T-helper 2 cell (primary cell): ENCODE measurements at places on chromosomes 5 and 9.

DNA sequence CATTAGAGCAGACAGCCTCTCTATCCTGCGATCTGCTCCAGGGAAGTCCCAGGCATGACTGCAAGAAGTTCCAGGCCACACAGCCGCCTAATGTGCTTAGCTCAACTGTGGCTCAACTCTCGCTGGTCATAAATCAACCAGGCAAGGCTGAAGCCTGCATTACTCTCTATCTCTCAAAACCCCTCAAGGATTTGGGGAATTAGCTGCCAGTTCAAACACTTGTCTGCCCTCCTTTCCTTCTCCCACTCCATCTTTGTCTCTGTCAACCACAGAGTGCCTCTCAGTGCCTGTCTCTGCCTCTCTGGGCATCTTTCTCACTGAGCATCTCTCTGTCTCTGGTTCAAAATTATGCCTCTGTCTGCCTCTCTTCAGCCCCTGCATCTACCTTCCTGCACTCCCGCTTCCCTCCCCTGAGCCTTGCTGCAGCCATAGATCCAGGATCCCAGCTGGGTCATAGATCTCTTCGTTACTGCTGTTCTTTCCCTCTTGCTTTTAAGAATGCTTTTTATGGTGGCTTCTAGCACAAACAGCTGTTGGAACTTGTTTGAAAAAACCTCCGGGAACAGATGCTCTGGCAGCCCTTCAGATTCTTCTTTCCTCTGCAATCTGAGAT is 27.9 kb upstream of the GALNT10 start:
- no peak for DNase-seq

GRCh38 chr9:115665519-115665918 is 488.1 kb upstream of the PAPPA start:
- DNase-seq: no peak

DNA sequence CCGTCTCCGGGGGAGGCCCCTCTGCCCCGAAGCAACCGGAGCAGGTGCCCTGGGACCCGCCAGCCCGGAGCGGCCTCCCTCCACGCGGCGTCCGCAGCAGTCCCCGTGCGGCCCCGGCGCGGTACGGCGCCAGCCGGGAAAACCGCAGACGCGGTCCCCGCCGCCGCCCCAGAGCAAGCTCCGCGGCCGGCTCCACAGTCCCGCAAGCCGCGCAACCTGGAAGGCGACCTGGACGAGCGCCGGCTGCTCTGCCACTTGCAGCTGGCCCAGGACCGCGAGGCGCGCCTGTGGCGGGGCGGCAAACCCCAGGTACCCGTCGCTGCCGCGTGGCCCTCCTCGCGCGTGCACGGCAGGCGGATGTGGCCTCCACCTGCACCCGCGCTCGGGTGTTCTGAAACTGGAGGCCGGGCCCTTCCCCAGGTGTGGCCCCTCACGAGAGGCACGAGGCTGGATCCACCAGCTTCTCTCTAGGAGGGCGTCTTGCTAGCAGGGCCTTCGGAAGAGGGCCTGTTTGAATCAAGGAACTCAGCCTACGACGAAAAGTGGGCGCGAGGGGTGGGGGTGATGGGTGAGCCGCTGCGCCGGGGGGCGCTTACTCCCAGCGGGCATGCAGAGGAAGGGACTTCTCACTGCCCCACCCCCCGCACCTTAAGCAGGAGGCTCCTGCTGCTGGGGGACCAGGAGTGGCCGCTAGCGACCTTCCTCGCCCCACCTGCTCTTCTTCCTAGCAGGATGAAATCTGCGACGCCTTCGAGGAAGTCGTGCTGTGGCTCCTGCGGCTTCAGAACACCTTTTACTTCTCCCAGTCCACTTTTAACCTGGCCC is 602 bp downstream of the CCNI2 start:
- DNase-seq: peak; percentile 81

DNA sequence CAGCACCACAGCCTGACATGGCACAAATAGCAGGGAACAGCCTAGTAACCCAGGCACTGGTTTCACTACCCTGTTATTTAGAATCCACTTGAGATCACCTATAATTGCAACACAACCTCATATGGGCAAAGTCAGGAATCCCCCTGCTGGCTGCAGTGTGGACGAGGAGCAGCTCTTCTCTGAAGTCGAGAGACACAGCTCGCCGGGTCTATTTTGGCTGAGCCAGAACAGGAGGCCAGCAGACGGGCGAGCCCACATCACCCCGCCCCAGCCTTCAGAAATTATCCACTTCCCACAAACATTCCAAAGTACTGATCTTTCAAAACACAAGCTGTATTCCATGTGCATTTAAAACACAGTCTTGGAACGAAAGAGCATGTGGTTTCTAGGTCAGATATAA is 179.0 kb downstream of the ROR2 start:
- no peak for DNase-seq

GRCh38 chr5:80707645-80708044 is 52.9 kb upstream of the DHFR start:
- no peak for DNase-seq

DNA sequence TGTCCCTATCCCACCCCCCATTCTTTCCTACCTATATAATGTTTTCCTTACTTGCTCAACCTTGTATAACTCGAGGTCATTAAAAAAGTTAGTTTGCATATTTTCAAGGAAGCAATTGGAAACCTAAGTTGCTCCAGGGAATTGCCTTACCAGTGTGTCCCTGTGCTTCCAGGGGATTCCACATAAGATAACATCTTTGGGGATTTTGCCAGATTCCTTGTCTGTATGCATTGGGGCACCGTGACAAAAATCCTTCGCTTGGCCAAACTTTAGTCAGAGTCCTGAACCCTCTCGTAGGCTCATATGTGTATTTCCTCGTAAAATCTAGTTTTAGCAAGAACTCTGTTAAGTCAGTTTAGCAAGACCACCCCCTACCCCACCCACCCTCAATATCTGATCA is 14.7 kb upstream of the OSMR start:
- no peak for DNase-seq

- no peak for DNase-seq
Observed at GRCh38 chr5:94672746-94673145, 54.3 kb downstream of the SLF1 start.

DNA sequence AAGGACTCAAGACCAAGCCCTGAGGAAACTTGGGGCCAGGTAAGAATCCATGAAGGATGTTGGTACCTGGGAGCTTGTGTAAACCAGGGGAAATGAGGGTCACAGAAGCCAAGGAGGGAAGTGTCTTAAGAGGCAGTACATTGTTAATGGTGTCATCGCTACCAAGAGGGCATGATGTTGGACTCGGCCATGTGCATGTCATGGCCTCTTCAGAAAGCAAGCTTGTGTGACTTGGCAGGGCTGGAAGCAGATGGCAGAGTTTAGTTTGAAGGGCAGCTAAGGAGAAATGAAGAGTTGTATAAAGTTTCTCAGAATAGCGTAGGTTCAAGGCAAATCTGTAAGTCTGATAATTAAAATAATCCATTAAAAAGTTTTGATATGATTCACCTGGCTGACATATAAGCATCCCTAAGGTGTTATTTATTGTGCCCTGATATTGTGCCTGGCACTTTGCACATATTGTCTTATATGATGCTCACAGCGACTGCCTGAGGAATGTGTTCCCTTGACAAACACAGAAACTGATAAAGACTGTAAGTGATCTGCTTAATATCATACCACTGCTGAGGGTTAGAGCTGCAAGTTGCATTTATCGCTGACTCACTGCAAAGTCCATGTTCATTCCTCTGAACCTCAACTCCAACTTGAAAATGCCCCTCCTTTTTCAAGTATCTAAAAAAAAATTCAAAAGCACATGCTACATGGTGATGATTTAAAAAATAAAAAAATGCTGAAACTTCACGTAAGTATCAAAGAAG is 81.3 kb upstream of the PTPN3 start:
- DNase-seq: no peak

DNA sequence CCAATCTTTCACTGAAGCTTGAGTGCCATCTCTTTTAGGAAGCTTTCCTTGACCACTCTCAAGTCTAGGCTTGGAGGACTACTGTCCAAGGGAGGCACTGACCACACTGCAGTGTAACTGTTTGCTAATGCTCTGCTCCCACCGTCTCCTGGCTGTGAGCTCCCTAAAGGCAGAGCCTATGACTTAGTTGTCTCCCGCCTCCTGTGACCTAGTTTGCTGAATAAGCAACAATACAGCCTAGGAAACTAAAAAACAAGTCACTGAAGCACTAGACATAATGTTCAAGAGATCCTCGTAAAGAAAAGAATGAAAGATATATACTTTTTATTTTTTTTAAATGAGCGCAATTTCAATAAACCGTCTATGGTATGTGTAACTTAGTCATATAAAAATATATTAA is 31.4 kb downstream of the LIX1 start:
- no peak for DNase-seq

- no peak for DNase-seq
Observed at GRCh38 chr5:33997331-33997983, 10.4 kb downstream of the AMACR start.

DNA sequence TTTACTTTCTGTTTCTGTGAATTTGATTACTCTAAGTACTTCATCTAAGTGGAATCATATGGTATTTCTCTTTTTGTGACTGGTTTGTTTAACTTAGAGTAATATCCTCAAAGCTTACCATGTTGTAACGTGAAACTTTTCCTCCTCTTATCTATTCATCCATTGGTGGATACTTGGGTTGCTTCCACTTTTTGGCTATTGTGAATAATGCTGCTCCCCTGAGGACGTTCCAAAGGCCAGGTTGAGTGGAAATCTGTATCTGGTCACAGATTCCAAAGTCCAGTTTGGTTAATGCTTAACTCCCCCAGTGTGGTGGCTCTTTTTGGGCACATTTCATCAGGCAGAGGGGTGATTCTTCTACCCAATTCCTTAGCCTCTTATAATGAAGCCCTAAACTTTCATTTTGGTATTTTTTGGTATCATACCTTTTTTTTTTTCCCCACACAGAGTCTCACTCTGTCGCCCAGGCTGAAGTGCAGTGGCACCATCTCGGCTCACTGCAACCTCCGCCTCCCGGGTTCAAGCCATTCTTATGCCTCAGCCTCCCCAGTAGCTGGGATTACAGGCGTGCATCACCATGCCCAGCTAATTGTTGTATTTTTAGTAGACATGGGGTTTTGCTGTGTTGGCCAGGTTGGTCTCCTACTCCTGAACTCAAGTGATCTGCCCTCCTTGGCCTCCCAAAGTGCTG is 65.4 kb downstream of the CMYA5 start:
- no peak for DNase-seq

- DNase-seq: no peak
Observed at GRCh38 chr5:180797256-180798192, 5.1 kb downstream of the MGAT1 start.

GRCh38 chr5:17714186-17714585 is 79.9 kb downstream of the TAF11L14 start:
- DNase-seq: no peak

DNA sequence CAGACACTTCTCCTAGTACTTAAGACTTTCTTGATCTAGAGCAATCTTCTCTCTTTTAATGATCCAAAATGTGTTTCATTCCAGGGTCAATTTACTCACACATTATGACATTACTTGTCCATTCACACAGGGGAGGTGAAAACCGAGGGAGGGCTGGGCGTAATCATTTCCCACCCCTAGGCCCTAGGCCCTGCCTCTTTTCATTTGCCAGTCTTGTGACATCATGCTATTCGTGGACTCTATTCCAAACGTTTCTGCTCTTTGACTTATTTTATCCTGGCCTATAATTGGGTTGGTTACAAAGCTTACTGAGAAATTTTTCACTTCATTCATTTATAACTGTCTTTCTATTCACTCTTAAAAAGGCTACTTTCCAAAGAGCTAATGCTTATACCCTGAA is 2.4 kb downstream of the DCAF12 start:
- no peak for DNase-seq

DNA sequence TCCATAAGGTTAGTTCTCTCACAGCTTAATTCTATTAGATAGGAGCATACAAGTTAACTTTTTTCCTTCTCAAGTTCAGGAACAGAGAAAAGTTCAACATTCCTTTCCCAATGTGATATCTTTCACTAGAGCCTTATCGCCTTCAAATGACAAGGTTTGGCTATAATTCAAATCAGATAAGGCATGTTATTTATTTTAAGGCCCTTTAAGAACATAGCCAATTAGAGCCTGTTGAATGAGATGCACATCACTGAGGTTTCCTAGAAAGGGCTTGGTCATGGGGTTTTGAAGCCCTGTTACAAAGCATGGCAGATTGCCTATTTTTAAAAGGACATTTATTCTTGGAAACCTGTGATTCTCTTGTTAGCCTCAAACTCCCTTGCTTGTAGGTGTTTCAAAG is 123.4 kb downstream of the BASP1 start:
- DNase-seq: no peak

DNA sequence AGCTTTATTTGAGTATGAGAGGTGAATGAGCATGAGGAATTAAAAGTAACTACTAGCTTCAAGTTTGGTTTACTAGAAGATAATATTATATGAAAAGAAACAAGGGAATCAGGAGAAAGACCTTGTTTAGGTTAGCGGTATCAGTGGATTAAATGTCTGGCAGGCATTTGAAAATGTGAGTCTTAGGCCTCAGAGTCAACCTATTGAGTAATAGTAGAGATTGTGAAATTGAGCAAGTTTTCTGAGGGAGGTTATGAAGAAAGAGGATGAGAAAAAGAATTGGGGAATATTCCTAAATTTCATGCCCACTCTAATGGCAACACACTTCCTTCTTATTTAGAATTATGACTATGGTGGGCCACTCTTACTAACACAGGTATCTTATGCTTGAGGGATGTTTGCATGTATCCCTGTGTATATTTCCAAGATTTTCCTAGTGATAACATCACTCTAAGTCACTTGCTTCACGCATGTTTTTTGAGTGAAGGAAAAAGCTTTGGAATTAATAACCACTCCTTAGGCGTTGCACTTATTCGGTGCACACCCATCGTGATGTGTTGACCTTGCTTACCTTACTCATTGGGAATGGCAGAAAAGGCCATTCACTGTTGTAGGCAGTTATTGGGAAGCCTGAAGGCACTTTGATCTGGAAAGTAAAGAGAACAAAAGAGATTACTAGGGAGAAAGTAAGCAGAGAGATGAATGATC is 8.2 kb upstream of the ELL2 start:
- no peak for DNase-seq

- DNase-seq: no peak
Observed at GRCh38 chr9:18442629-18443491, 31.1 kb upstream of the ADAMTSL1 start.

- no peak for DNase-seq
Observed at GRCh38 chr9:137504432-137504777, 45.3 kb upstream of the NSMF start.

GRCh38 chr5:72154076-72154756 is 46.9 kb downstream of the MAP1B start:
- no peak for DNase-seq

- DNase-seq: no peak
Observed at GRCh38 chr5:146580237-146580636, 64.2 kb upstream of the GPR151 start.

DNA sequence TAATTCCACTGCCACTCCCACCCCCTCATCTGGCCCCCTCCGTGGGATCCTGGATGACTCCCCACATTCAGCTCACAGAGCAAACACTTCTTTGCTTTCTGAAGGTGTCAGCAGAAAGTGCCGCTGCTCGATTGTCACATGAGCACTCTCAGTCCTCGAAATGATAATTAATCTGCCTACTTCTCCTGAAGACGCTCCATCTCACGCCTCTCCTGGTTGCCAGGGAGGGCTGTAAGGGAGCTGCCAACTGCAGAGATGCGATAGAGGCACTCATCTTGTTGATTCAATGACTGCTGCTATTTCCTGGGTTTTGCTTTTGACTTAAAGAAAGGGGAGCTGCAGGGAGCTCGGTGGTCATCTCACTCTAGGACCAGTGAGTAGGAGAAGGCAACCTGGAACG is 206.5 kb downstream of the DAB2IP start:
- no peak for DNase-seq

- DNase-seq: no peak
Observed at GRCh38 chr5:10351199-10351905, 2.1 kb upstream of the MARCHF6 start.
